ENCODE measurements at places on chromosomes 3 and 15. TPM values are rescaled to one million over a fixed set of nuclear protein-coding genes. Genes with fewer than 3 reads are reported as not detected.

Gene RETNLB
- not detected for total RNA-seq

Gene TMEM212
- not detected for total RNA-seq

Gene ECE2
- 2.3 TPM for total RNA-seq

Gene TFG
- 64.9 TPM for total RNA-seq

Gene CRABP1
- 6.1 TPM for total RNA-seq

Gene TTC23
- 33.0 TPM for total RNA-seq

Gene C3orf20
- not detected for total RNA-seq

Gene TGM4
- total RNA-seq, result not detected

Gene MAGEL2
- under 0.01 TPM for total RNA-seq

Gene DAPK2
- 5.5 TPM for total RNA-seq

All from sigmoid colon (tissue), 7 donors.